ENCODE measurements at places on chromosomes 5 and 9.
A peak's percentile ranks its signal among the peaks of the same experiment; 100 is the strongest.

DNA sequence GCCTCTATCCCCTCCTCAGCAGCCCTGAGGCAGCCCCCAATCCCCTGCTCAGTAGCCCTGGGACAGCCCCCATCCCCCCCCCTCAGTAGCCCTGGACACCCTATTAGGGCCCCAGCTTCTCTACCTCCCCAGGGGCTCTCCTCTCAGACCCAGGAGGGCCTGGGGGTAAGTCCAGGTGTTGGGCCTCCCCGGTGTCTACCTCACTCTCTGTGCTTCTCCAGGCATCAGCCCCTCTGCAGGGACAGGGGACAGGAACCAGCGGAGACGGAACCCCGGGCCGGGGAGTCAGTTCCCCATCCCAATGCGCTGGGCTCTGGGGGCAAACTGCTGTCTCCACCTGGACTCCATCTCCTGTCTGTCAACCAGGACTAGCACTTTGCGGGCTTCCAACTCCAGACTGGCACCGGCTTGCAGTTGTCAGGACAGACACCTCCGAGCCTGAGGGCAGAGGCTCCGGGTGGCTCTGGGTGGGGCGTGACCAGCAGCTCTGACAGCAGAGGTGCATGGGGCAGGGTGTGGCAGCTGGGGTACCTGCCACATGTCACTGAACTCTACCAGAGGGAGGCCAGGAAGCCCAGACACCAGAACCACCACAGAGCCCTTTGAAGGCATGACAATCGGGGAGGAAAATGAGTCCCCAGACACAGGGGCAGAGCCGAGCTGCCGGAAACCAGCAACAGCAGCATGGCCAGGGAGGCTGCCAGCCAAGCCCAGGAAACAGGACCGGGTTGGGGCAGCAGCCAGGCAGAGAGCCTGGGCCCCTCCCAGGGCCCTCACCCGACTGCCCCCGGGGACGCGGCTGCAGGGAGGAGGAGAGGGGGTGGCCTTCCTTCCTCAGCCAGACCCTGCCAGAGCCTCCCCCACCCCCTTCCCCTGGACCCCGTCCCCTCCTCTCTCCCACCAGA lies 17.7 kb upstream of the UBAC1 start:
- DNase-seq = peak; percentile 25

GRCh38 chr9:76403352-76403751 lies 9.1 kb upstream of the RFK start:
- DNase-seq = peak; percentile 14

DNA sequence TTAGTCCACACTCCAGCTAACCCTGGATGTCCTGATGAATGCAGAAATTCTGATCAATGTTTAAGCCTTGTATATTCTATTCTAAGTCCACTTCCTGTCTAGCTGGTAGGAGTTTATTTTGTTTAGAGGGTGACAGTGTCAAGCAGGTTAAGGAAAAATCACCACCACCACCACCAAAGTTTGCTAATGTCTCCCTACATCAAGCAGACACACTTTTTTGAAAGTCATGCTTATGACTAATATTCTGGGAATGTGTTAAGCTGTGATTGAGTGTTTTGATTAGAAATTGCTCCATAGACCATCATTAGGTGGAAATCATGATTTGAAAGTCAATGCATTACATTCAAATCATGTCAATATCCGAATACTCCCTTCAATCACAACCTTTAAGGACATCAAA lies 1530.1 kb downstream of the MAT2B start:
- DNase-seq = no peak

- no peak for DNase-seq
These were observed 76.5 kb downstream of the C9orf152 start for GRCh38 chr9:110131499-110131898.

GRCh38 chr9:136314944-136315343 lies 11.1 kb upstream of the CCDC187 start:
- DNase-seq = no peak

DNA sequence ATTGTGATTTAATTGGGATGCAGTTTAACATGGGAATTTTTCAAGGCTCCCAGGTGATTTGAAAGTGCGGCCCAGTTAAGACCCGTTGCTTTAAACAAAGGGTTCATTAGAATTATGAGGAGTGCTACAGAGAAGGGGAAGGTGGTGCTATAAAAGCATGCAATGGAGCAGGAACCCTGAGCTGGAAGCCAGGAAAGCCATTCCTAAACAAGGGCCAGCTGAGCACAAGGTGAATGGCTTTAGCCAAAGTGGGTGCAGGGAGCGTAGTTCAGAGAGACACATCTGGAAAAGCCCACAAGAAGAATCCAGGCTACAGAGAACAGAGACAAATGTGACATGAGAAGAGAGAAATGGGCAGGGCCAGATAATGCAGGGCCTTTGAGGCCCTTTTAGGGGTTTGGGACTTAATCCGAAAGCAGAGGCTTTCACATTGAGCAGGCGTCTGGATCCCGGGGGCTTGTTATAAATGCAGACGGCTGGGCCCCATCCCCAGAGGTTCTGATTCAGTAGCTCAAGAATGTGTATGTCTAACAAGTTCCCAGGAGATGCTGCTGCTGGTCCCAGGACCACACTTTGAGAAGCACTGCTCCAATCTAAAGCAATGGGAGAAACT lies 138.1 kb upstream of the WWC1 start:
- DNase-seq = no peak

DNA sequence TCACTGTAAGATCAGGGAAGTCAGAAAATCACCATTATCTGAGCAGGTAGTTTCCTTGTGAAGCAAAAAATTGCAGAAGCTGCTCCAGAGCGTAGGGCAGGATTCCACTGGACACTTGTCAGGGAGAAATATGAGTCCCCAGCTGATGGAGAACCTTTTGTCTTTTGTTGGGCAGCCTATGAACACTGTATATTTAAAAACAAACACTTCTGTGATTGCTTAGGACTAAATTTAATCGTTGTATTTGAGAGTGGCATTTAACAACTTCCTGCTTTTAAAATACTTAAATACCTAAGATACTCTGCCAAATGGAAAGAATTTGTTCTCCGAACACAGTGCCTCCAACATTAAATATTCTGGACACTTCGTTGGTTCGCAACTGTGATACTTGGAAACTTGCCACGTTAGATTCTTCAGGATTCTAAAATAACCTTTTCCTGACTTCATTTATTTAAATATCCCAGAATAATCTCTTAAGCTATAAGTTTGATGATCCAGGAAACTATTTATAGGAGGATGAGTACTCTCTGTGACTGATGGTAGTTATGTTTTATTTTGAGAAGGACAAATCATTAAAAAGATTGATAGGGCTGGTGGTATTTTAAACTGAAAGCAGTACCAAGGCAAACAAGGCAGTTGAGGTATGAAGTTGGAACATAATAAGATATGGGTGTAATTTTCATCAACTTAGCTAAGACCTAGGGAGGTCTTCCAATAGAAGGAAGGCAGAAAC lies 2.7 kb upstream of the HSPA4 start:
- DNase-seq = no peak

GRCh38 chr5:178526773-178527457 lies 63.3 kb downstream of the COL23A1 start:
- DNase-seq = no peak

GRCh38 chr5:98468188-98468869 lies 305.1 kb upstream of the RGMB start:
- no peak for DNase-seq

- no peak for DNase-seq
These were observed 237.4 kb upstream of the PIK3R1 start for GRCh38 chr5:67978171-67978570.

GRCh38 chr5:62509806-62510205 lies 68.8 kb upstream of the LRRC70 start:
- DNase-seq = no peak

GRCh38 chr9:99931155-99931840 lies 24.8 kb downstream of the STX17 start:
- DNase-seq = no peak

DNA sequence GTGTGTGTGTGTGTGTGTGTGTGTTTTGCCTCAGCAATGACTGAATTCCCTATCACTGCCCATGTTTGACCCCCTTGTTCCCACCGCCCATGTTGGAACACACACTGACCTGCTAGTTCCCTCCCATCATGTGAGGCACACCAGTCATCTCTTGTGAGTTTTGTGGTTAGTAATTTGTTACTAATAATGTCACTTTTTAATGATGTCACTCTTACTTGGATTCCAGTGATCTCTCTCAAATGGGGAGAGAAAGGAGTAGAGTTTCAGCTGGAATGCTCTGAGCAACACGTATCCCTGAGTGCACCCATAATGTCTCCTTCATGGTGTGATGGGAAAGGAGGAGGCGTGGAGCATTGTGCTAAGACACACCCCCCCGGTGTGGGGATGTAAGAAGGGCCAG lies 172.6 kb downstream of the SH3GL2 start:
- no peak for DNase-seq

DNA sequence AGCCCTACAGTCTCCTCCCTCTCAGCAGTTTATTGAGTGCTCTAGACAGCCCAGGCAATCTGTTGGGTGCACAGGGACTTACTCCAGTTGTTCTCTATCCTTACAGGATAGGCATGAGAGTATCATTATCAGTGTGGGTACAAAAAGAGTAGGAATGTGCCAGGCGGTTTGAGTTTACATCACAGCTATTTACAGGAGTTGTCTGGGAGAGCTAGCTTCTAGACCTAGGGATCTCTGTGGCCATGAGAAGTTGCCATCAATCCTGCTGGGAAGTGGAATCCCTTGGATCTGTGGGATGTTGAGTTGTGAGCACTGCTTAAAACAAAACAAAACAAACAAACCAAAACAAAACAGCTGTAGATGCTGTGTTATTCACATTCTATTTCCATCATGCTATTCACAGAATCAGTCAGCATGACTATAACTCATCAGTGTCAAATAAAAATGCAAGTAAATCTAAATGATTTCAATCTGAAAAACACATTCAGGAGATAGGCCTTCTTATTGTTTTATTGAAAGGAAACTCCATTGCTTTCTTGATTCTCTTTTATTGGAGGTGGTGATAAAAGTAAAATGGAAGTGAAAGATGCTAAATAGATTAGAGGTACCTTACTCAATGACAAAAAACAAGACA lies 552.4 kb upstream of the ZNF608 start:
- DNase-seq = no peak

DNA sequence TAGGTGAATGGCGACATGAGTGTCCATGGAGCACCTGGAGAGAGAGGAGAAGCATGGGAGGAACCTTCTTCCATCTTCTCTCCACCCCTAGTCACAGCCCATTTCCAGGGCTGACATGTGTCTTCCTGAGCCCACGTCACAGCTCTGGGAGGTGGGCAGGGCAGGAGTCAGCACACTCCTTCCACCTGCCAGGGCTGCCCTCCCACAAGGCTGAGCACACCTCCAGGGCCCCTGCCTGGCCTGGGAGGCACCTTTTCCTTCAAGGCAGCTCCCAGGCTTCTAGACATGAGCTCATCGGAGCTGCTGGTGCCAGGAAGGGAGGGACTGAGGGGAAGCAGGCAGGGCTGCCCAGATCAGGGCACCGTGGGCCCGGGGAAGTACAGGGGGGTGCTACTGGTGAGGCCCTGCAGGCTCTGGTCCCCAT lies 13.6 kb upstream of the SYNPO start:
- DNase-seq = no peak

- DNase-seq = no peak
These were observed 503.0 kb upstream of the ZNF608 start for GRCh38 chr5:125249400-125249799.

DNA sequence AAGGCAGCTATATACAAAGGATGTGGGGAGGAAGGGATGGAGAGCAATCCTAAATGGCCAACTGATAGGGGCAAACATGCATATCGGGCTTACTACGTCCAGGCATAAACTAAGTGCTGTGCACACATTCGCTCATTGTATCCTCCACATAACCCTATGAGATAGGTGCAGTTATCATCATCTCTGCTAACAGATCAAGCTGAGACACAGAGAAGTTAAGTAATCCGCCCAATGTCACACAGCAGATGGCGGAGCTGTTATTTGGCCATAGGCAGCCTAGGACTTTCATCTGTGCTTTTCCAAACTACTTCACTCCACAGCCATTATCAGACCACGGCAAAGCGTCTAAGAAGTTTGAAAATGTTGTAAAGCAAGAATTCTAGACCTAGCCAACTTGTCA lies 197.5 kb downstream of the RGS3 start:
- no peak for DNase-seq

DNA sequence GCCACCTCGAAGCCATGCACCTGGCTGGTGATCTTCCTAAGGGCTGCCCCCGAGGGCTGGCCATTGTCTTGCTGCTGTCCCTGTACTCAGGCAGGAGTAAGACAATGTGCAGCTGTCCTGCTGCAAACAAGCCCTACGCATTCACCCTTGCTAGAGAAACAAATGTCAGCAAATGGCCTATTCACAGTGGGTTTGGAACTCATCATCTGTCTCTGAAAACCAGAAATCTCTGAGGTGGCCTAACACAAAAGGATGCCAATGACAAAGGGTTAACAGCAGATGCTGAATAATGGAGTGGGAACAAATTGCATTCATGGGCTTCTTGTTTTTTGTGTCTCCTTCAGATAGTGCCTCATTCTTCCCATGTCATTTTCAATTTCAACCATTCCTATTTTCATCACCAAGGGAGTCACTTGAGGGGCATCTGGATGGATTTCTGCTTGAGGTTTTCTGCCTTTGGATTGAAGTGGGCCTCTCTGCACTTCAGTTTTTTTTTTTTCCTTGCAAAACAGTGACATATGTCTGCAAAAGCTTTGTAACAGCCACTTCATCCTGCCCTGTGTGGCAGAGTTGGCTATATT lies 261.6 kb upstream of the VLDLR start:
- DNase-seq = no peak

DNA sequence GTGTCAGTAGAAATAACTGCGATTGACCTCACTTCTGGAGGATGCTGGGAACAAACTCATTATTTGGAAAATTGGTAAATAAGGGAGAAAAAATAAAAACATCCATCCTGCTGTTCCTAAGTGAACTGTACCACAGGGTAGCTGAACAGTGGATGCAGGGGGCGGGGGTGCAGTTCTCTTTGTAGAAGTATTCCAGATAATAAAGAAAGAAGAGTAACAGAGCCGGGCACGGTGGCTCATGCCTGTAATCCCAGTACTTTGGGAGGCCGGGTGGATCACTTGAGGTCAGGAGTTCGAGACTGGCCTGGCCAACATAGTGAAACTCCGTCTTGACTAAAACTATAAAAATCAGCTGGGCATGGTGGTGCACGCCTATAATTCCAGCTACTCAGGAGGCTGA lies 132.1 kb downstream of the COL23A1 start:
- no peak for DNase-seq

- DNase-seq = no peak
These were observed 122.6 kb upstream of the KLF4 start for GRCh38 chr9:107612136-107612535.

All from activated CD4-positive, alpha-beta T cell treated with anti-CD3 and anti-CD28 coated beads, Interleukin-2, amount 50 U/mL, for 48 hours (primary cell).